Hematopoietic multipotent progenitor cell (in vitro differentiated cells): ENCODE measurements at places on chromosomes 12 and 14. TPM values are rescaled to one million over a fixed set of nuclear protein-coding genes. Genes with fewer than 3 reads are reported as not detected.

The SYNDIG1L gene
- total RNA-seq, result not detected

The HPD gene
- total RNA-seq, result not detected

The UBR7 gene
- total RNA-seq, result 34.5 TPM

The ACSM4 gene
- not detected for total RNA-seq

The ANO2 gene
- total RNA-seq, result 0.81 TPM

The C12orf50 gene
- not detected for total RNA-seq

The RHEBL1 gene
- total RNA-seq, result 2.7 TPM

The NXPH4 gene
- not detected for total RNA-seq
